ENCODE measurements at places on chromosomes 5 and 9. TPM values are rescaled to one million over a fixed set of nuclear protein-coding genes. Genes with fewer than 3 reads are reported as not detected.

GRCh38 chr5:167982-168660, 23.2 kb upstream of the LRRC14B start:
- peaks cover 58% of the 10 kb centered on the region for H3K27me3 ChIP-seq
- no peak overlapping the region for H3K4me3 ChIP-seq
- DNase-seq = peak; percentile 64
- H3K36me3 ChIP-seq = no peaks in the 10 kb centered on the region
- H3K4me1 ChIP-seq = no peaks in the 10 kb centered on the region

- DNase-seq = no peak
- peaks cover 38% of the 10 kb centered on the region for H3K4me1 ChIP-seq
- H3K36me3 ChIP-seq = peaks cover 35% of the 10 kb centered on the region
Observed at GRCh38 chr5:1325191-1325741, 19.6 kb downstream of the CLPTM1L start.

- no peak overlapping the region for H3K4me3 ChIP-seq
- peaks cover 51% of the 10 kb centered on the region for H3K4me1 ChIP-seq
- H3K27me3 ChIP-seq = no peaks in the 10 kb centered on the region
- peak overlapping the region; percentile 28 for H3K27ac ChIP-seq
Observed at GRCh38 chr5:74261866-74262265, 378.7 kb downstream of the ENC1 start.

DNA sequence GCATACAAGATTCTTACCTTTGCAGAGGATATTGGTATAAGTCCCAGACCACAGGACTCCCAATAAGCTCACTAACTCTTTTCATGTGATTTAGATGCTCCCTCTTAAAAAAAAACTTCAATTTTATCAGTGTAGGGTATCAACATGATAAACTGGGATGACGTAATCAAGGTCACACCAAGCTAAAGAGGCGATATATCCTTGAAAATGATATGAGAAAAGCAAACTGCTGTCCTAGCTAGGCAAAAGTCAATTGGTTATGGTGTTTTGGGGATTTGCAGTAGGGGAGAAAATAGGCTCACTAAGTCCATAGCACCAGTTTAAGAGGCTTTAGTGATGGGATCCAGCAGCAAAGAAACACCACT, 354.4 kb downstream of the DIRAS2 start:
- no peaks in the 10 kb centered on the region for H3K27me3 ChIP-seq
- H3K4me1 ChIP-seq = no peaks in the 10 kb centered on the region
- no peaks in the 10 kb centered on the region for H3K36me3 ChIP-seq
- H3K27ac ChIP-seq = no peak overlapping the region

DNA sequence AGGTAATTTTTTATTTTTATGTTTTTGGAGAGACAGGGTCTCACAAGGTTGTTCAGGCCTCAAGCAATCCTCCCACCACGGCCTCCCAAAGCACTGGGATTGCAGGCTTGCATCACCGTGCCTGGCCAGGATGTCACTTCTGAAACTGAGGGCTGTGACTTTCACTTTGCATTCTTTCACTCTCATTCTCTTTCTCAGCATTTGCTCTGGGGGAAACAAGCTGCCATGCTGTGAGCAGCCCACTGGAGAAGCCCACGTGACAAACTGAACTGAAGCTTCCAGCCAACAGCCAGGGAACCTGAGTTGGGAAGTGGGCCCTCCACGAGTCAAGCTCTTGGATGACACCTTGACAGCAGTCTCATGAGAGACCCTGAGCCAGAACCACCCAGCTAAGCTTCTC, 109.4 kb downstream of the C5orf15 start:
- no peak overlapping the region for H3K4me3 ChIP-seq
- no peaks in the 10 kb centered on the region for H3K36me3 ChIP-seq
- H3K27ac ChIP-seq = no peak overlapping the region
- no peaks in the 10 kb centered on the region for H3K27me3 ChIP-seq
- no peaks in the 10 kb centered on the region for H3K4me1 ChIP-seq
- DNase-seq = no peak

GRCh38 chr9:128702949-128703615, 779 bp downstream of the PKN3 start:
- no peaks in the 10 kb centered on the region for H3K36me3 ChIP-seq
- no peak overlapping the region for H3K27ac ChIP-seq
- H3K27me3 ChIP-seq = no peaks in the 10 kb centered on the region
- DNase-seq = peak; percentile 28
- no peaks in the 10 kb centered on the region for H3K4me1 ChIP-seq

- no peaks in the 10 kb centered on the region for H3K4me1 ChIP-seq
- no peak overlapping the region for H3K27ac ChIP-seq
- H3K4me3 ChIP-seq = no peak overlapping the region
Observed at GRCh38 chr5:174313615-174314014, 268.1 kb downstream of the NSG2 start.

- H3K27ac ChIP-seq = no peak overlapping the region
- H3K36me3 ChIP-seq = no peaks in the 10 kb centered on the region
- H3K4me1 ChIP-seq = no peaks in the 10 kb centered on the region
- H3K4me3 ChIP-seq = no peak overlapping the region
- H3K27me3 ChIP-seq = no peaks in the 10 kb centered on the region
Observed at GRCh38 chr9:131589124-131589711, 43.9 kb downstream of the PRRT1B start.

DNA sequence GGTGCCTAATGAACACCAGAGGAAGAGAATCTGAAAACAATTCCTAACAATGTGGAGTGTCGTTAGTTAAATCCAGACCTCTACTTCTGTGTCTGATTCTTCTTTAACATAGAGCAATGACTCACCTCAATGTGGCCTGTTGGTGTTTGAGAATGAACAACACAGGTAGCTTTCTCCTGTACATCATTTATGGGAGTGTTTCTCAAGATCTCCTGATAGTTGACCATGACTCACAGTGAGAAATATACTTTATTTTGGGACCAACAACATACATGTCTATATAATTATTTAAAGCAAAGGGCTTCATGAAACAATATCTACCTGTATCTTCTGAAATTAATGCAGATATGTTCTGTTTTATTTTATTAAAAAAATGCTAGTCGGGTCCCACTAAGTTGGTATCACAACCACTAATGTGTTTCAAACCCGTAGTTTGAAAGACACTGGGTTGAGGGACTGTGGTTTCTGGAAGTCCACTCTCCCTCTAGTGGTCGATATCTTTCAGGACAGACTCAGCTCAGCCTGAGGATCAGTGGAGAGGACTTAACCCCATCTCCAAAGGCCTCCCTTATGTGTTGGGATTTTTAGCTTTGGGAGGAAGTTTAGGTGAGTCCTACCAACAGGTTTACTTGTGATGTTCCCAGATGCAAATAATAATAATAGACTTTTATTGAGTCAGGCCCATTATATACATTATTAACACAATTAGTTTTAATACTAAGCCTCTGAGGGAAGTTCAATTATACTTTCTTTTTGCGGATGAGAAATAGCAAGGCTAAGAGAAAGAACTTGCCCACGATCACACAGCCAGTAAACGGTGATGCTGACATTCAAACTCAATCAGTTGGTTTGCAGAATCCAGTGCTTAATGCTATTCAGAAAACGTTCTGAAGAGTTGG, 70.0 kb upstream of the KLF9 start:
- peak; percentile 49 for DNase-seq
- no peak overlapping the region for H3K27ac ChIP-seq
- H3K36me3 ChIP-seq = no peaks in the 10 kb centered on the region
- peaks cover 14% of the 10 kb centered on the region for H3K4me1 ChIP-seq
- no peaks in the 10 kb centered on the region for H3K27me3 ChIP-seq

- peak within 1 kb of the TSS; percentile 95 for H3K27ac ChIP-seq
- DNase-seq = peak; percentile 36
Observed at GRCh38 chr5:163460562-163461171, at the start of gene HMMR. Gene HMMR, plus strand, starts transcription at chr5:163460632. Its CDS starts 61 bp downstream, at chr5:163460693.

GRCh38 chr5:133731951-133732350, 119.6 kb upstream of the FSTL4 start:
- peaks cover 40% of the 10 kb centered on the region for H3K4me1 ChIP-seq
- no peaks in the 10 kb centered on the region for H3K27me3 ChIP-seq
- no peak for DNase-seq
- H3K27ac ChIP-seq = no peak overlapping the region
- no peak overlapping the region for H3K4me3 ChIP-seq

DNA sequence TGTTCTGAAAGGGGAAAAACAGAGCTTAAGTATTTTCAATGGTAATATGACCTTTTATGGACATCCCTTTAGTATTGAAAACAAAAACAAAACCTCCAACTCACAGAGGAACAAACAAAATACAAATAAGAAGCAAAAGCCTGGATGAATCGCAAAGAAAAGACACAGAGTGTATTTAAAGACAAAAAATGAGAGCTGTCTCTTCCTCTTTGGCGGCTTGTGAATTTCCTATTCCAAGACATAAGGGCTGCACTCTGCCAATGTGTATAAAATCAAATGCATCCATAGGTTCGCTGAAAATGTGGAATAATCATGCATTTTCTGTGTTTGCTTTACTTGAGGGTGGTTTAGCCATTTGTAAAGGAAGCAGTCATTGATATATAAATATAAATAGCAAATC, 739.3 kb upstream of the ZNF608 start:
- peak overlapping the region; percentile 86 for H3K27ac ChIP-seq
- H3K4me3 ChIP-seq = peak overlapping the region; percentile 25
- no peaks in the 10 kb centered on the region for H3K27me3 ChIP-seq
- no peaks in the 10 kb centered on the region for H3K36me3 ChIP-seq
- no peak for DNase-seq

DNA sequence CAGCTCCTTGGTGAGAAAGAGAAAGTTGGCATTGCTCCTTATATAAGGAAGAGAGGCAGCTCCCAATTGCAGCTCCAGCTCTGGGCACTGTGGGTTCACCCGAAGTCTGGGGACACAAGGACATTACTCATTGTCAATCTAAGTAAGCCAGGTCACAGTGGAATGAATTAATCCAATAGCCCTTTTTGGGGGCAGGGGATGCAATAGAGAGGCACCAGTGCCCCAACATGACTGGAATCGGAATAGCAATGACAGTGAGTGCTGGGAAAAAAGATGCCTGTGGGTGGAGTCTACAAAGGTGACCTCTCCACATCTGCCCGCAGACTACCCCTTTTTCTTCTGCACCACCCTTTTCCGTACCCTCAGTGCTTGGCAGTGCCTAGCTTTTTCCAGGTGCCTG, 11.1 kb upstream of the NEUROG1 start:
- H3K27me3 ChIP-seq = peaks cover 86% of the 10 kb centered on the region
- no peaks in the 10 kb centered on the region for H3K36me3 ChIP-seq
- H3K4me1 ChIP-seq = no peaks in the 10 kb centered on the region
- DNase-seq = no peak
- no peak overlapping the region for H3K27ac ChIP-seq
- H3K4me3 ChIP-seq = no peak overlapping the region

- no peak overlapping the region for H3K4me3 ChIP-seq
- no peak for DNase-seq
- no peaks in the 10 kb centered on the region for H3K36me3 ChIP-seq
- no peaks in the 10 kb centered on the region for H3K27me3 ChIP-seq
- no peak overlapping the region for H3K27ac ChIP-seq
- H3K4me1 ChIP-seq = no peaks in the 10 kb centered on the region
Observed at GRCh38 chr9:106322706-106323245, 540.2 kb upstream of the ZNF462 start.

- no peak overlapping the region for H3K4me3 ChIP-seq
- DNase-seq = peak; percentile 87
- peaks cover 14% of the 10 kb centered on the region for H3K4me1 ChIP-seq
- no peaks in the 10 kb centered on the region for H3K36me3 ChIP-seq
- peak overlapping the region; percentile 38 for H3K27ac ChIP-seq
Observed at GRCh38 chr9:111965566-111966019, 69.0 kb downstream of the UGCG start.

- DNase-seq = no peak
- H3K4me1 ChIP-seq = no peaks in the 10 kb centered on the region
- H3K27me3 ChIP-seq = 0 out of 2 replicates have a peak, but pooled peaks cover 2% of the 10 kb centered on the region
- no peak overlapping the region for H3K27ac ChIP-seq
- no peaks in the 10 kb centered on the region for H3K36me3 ChIP-seq
- no peak overlapping the region for H3K4me3 ChIP-seq
Observed at GRCh38 chr5:146813346-146814157, 65.0 kb downstream of the PPP2R2B start.

GRCh38 chr5:143138839-143139238, 264.6 kb downstream of the NR3C1 start:
- no peaks in the 10 kb centered on the region for H3K36me3 ChIP-seq
- H3K27me3 ChIP-seq = no peaks in the 10 kb centered on the region
- no peak overlapping the region for H3K4me3 ChIP-seq
- DNase-seq = no peak
- no peak overlapping the region for H3K27ac ChIP-seq

- no peak for DNase-seq
- no peak overlapping the region for H3K27ac ChIP-seq
- no peaks in the 10 kb centered on the region for H3K4me1 ChIP-seq
- H3K4me3 ChIP-seq = no peak overlapping the region
- H3K36me3 ChIP-seq = no peaks in the 10 kb centered on the region
- H3K27me3 ChIP-seq = no peaks in the 10 kb centered on the region
Observed at GRCh38 chr5:118220556-118221195, 767.7 kb downstream of the DTWD2 start.

DNA sequence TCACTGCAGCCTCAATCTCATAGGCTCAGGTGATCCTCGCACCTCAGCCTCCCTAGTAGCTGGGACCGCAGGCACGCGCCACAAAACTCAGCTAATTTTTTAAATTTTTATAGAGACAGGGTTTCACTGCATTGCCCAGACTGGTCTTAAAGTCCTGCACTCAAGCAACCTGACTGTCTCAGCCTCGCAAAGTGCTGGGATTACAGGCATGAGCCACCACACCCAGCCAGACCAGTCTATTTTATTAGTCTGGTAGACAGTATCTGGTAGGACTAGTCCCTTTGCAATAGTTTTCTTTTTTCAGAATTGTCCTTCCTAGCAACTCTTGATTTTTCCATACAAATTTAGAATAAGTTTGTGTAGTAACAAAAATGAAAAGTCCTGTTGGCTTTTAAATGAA, 14.1 kb upstream of the GPR150 start:
- H3K27me3 ChIP-seq = no peaks in the 10 kb centered on the region
- H3K27ac ChIP-seq = no peak overlapping the region
- no peaks in the 10 kb centered on the region for H3K4me1 ChIP-seq
- H3K4me3 ChIP-seq = no peak overlapping the region
- H3K36me3 ChIP-seq = no peaks in the 10 kb centered on the region
- DNase-seq = no peak

DNA sequence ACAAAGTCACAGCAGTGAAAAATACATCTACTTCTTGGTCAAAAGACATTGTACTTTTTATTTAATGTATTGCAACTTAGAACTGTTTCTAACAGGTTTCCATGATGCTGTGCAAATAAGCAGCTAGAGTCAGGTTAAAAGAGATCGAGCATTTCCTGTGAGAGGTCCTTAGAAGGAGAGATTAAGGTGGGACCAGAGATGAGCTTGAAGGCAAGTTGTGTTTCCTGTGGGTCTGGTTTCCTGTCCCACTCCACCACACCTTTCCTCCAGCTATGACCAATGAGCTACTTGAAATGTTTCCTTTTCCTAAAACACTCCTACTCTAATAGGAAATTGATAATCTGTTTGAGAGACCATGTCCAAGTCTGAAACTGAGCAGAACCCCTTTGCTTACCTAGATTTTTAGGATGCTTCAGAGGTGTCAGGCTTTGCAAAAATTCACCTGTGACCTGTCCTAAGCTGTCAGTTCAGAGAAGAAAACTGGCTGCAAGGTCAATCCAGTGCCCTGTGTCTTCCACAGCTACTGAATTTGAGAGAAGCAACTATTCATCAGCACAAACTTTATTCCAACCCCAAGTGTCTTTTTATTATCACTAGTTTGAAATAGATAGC, 13.1 kb upstream of the RLN1 start:
- H3K27ac ChIP-seq = no peak overlapping the region
- no peak for DNase-seq
- H3K36me3 ChIP-seq = no peaks in the 10 kb centered on the region
- no peaks in the 10 kb centered on the region for H3K4me1 ChIP-seq
- no peaks in the 10 kb centered on the region for H3K27me3 ChIP-seq

Gene BNIP1
- 13.3 TPM for total RNA-seq

Gene INSYN2B
- total RNA-seq = 0.13 TPM

Gene RANBP17
- total RNA-seq = 17.0 TPM

Gene SPATA31D1
- total RNA-seq = not detected

Gene ZNF879
- total RNA-seq = 0.83 TPM

Gene ARHGEF39
- 15.6 TPM for total RNA-seq

Gene PCDHA4
- total RNA-seq = not detected

Gene NTNG2
- not detected for total RNA-seq

Gene PLPP7
- total RNA-seq = not detected
